ENCODE measurements at places on chromosomes 12 and 14. TPM values are rescaled to one million over a fixed set of nuclear protein-coding genes. Genes with fewer than 3 reads are reported as not detected.

Gene GYS2
- total RNA-seq: not detected

Gene GLIPR1L1
- total RNA-seq: not detected

Gene DBX2
- total RNA-seq: not detected

Gene AKAP3
- total RNA-seq: 1.9 TPM

Gene AKAP6
- total RNA-seq: 0.38 TPM

Gene FOXA1
- total RNA-seq: not detected

Gene ACSM4
- not detected for total RNA-seq

Gene ARHGEF40
- 44.6 TPM for total RNA-seq

Gene SRSF5
- 204 TPM for total RNA-seq

Gene PTPRO
- 1.5 TPM for total RNA-seq

Gene KRR1
- total RNA-seq: 37.4 TPM

Gene ACOT4
- total RNA-seq: 3.7 TPM

Gene CAPS2
- total RNA-seq: 7.4 TPM

Gene CATSPERB
- not detected for total RNA-seq

Gene PGAM5
- total RNA-seq: 108 TPM

Gene KLHL33
- total RNA-seq: 0.35 TPM

Measured in GM23338 (cell line).